ENCODE measurements at places on chromosomes 4 and X.

- no peak for DNase-seq
These were observed 122.8 kb downstream of the DIPK2B start for GRCh38 chrX:45077748-45078424.

- DNase-seq = no peak
These were observed 3.6 kb upstream of the KLHL2 start for GRCh38 chr4:165203541-165204461.

- no peak for DNase-seq
These were observed 20.2 kb upstream of the RASL11B start for GRCh38 chr4:52841682-52842456.

- no peak for DNase-seq
These were observed 170.9 kb downstream of the CLCN4 start for GRCh38 chrX:10327651-10328050.

DNA sequence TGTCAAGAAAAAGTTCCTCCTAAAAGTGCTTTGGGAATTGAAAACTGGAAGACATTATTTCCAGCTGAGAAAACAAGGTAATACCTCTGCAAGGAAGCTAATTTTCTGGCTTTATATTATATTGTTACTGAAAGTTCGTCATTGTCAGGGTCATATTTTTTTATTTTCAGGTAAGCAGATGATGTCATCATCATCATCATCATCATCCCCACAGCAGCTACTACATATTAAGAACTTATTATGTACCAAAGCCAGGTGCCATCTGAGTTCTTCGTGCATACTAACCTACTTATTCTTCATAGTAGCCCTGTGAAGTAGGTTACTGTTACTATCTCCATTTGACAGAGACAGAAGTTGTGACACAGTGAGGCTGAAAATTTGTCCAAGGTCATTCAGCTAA, 52.9 kb upstream of the MND1 start:
- no peak for DNase-seq

DNA sequence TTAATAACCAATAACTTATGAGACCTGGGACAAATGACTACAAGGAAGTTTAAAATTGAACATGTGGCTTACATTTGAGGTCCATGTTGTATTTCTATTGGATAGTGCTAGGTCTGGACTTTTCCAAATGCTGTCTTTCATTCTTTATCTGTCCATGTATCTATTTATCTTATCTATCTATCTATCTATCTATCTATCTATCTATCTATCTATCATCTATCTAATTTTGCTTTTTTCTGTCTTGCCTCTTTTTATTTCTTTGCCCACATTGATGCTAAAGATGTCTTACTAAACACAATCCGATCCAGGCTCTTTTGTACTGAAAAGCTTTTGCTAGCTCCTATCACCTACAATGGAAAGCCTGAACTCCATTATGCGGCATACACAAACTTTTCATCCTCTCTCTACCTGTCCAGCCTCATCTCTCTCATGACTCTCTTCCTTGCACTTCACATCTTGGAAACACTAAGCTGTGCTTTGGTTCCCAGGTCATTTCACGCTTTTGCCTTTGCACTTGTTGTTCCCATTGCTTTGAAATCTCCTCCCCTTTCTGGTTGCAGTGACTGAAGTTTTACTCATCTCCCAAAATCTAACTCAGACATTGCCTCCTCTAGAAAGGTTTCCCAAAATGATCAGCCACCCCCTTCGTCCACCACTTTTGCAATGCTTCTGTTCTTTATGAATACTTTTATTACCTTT, 107.2 kb downstream of the SYNPO2 start:
- DNase-seq = no peak

DNA sequence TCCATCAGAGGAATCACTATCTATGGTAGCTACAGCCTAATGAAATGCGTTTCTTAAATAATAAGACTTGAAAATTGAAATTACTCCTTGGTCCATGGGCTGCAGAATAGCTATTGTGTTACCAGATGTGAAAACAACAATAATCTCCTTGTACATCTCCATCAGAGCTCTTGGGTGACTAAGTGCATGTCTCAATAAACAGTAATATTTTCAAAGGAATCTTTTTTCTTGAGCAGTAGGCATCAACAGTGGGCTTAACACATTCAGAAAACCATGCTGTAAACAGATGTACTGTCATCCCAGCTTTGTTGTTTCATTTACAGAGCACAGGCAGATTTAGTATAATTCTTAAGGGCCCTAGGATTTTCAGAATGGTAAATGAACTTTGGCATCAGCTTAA, 67.3 kb downstream of the GLUD2 start:
- DNase-seq = no peak

- no peak for DNase-seq
These were observed 219.6 kb downstream of the SNCA start for GRCh38 chr4:89617317-89617716.

- DNase-seq = no peak
These were observed 47.9 kb upstream of the RBPJ start for GRCh38 chr4:26272654-26273615.

- no peak for DNase-seq
These were observed 24.8 kb upstream of the EOLA2 start for GRCh38 chrX:149962859-149963757.

DNA sequence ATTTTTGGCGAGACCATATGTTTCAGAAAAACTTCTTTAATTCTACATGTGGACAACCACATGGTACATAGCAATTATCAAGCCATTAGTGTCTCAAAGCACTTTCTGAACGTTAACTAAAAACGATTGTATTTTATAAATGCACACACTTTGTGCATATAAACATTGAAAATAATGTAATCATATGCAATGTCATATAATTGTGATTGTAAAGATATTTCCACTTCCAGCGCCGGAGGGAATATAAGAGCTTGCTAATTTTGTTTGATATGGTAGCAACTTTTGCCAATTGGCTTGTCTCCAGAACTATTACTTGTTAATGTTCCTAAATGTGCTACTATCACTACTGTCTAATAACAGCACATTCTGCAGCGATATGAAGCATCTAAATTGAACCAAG, 162.3 kb upstream of the SMIM31 start:
- DNase-seq = no peak

DNA sequence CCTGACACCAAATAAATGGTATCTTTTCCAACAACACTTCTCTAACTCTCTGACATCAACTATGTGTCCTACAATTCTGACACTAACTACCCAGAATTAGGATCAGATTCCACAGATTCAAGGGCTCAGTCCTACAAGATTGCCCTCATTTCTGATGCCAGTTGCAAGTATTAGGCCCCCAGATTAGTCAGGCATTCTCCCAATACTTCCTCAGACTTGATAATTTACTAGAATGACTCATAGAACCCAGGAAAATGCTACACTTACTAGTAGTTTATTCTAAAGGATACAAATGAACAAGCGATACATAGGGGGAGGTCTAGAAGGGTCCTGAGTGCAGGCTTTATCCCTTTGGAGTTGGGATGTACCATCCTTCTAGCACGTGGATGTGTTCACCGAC, 8.5 kb downstream of the TIGD2 start:
- DNase-seq = no peak

GRCh38 chr4:128913228-128913627, 103.7 kb downstream of the JADE1 start:
- no peak for DNase-seq

DNA sequence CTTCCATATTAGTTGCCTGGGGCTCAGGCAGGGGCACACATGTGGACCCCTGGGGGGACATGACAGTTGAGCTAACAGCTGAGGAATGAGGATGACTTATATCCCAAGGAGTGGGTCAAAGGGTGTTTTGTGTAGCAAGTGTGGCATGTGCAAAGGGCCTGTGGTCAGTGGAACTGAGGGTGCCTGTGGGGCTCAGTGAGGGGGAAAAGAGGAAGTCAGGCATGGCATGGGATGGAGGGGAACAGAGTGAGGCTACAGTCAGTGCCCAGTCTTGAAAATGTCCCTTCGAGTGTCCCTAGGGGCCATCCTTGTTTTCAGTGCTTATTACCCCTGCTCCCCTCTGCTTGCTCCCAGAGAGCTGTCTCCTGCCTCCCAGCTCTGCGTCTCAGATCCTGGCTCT, 64.3 kb upstream of the CD99 start:
- DNase-seq = no peak

DNA sequence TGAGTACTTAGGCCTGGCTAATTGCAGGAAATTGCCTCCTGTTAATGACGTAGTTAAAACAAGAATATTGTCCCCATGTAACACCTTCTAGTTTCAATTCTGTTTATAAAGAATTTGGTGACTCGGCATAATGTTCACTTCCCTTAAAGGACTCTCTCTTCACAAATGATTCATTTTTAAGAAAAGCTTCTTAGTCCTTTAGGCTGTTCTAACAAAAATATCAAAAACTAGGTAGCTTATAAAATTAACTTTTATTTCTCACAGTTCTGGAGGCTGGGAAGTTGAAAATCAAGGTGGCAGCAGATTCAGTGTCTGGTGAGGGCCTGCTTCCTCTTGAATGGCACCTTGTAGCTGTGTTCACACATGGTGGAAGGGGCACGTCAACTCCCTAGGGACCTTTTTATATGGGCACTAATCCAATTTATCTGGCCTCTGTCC, 23.8 kb downstream of the COL25A1 start:
- no peak for DNase-seq

- DNase-seq = no peak
These were observed 373.5 kb upstream of the TACR3 start for GRCh38 chr4:104093247-104093646.

DNA sequence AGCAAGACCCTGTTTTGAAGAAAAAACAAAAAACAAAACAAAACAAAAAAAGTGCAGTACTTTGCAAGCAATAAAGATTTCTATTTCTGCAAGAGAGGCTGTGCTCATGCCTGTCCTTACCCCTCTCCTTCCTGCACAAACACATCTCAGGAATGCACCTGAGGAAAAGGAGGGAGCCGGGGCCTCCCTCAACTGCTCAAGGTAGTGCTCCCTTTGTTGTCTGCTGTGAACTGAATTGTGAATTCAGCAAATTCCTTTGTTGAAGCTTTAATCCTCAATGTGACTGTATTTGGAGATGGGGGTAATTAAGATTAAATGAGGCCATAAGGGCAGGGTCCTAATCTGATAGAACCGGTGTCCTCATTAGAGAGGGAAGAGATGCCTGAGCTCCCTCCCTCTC, 13.9 kb downstream of the FTSJ1 start:
- DNase-seq = no peak

DNA sequence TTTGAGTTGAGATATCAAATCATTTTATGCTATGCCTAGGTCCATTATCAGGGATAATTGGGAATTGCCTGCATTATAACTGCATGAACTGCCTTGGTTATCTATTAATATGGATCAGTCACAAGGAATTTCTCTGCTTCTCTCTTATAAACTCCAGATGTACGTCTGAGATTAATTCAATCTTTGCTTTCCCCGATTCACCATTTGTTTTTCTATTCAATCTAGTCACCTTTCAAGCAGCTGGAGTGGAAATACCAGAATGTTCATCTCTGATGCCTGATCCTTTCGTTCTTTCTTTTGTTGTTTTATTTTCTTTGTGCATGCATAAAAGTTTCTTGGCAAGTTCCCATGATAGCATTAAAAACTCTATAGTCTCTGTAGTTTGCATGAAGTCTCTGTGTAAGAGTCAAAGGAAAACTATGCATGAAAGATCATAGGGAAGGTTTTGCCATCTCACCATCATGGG, 22.6 kb downstream of the SYNPO2 start:
- no peak for DNase-seq

- DNase-seq = no peak
These were observed 16.8 kb downstream of the RS1 start for GRCh38 chrX:18654875-18655836.

GRCh38 chr4:27595571-27596360, 735.1 kb downstream of the STIM2 start:
- no peak for DNase-seq

- no peak for DNase-seq
These were observed 94.5 kb downstream of the SRPX start for GRCh38 chrX:38126179-38126578.

- no peak for DNase-seq
These were observed 14.8 kb upstream of the BOD1L1 start for GRCh38 chr4:13642170-13642950.
